ENCODE measurements at places on chromosomes 1 and 21.
A peak's percentile ranks its signal among the peaks of the same experiment; 100 is the strongest.

GRCh38 chr1:2412773-2413494, 570 bp upstream of the PEX10 start:
- DNase-seq, result no peak

GRCh38 chr1:241113557-241113956, 243.4 kb downstream of the RGS7 start:
- no peak for DNase-seq

DNA sequence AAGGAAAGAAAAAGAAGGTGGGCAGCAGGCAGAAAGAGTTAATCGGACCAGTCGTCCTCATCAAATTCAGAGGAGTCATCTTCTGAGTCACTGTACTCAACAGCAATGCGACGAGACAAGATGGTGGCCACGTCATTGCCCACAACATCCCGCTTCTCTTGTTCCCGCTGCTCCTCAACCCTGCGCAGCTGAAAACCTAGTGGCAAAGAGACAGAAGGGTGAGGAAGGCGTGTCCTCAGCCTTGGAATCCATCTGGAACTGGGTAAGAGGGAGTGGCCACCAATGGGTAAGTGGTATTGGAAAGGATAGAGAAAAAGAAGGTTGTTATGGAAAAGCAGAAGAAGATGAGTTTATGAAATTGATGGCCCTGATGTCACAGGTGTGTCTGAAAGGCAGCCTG, 15.7 kb downstream of the GPR3 start:
- DNase-seq, result no peak

GRCh38 chr1:246828818-246829217, 102.9 kb downstream of the AHCTF1 start:
- DNase-seq, result no peak

- DNase-seq, result peak; percentile 80
Observed at GRCh38 chr1:234544087-234544579, 65.2 kb upstream of the TARBP1 start.

GRCh38 chr1:153963850-153964331, 554 bp upstream of the SLC39A1 start:
- DNase-seq, result no peak

DNA sequence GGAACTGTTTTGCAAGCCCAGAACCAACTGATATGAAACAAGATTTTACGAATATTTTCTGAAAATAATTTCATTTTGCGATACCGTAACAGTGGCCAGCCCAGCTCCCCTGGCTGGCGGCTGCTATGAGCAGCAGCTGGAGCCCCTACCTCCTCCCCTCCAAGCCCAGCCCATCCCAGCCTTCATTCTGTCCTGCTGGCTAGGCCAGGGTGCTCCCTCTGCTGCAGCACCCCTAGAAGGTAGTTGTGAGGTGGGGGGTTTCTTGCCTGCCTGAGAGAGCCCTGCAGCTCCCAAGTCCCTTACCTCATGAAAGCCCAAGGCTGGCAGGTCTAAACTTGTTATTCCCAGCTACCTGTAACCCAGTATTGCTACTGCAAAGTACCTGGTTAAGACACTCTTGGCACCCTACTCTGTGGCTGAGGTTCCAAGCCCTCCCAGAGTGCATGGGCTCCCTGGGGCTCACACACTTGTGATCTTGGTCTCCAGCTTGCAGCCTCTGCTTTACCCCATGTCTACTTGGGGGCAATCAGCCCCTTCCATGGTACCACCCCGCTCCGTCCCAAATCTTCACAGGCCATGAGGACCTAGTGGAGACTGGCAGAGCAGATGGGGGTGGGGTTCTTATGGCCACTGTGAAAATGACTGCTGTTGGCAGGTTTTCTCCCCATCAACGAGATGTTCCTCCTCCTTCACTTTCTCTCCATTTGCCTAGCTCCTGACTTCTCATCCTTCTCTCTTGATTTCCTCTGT, 239.8 kb downstream of the TRABD2B start:
- DNase-seq, result no peak

DNA sequence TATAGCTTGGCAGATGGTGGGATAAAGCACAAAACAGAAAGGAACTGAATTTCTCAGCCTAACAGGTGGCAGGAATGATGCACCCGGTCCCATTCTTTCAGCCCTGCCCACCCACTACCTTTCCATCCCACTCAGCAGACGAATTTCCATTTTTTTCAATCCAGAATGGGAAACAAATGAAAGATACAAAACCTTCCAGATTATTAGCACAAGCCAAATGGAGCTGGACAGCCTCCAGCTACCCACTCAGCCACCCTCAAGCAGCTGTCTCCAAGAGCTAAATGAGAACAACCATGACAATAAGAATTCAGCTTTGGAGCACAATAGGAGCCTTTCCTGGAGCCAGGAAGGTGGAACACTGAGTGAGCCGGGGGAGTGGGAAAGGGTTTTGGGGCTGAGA, 96.3 kb upstream of the ST6GALNAC5 start:
- DNase-seq, result no peak

- no peak for DNase-seq
Observed at GRCh38 chr1:161827786-161828185, 61.7 kb downstream of the ATF6 start.
